ENCODE measurements at places on chromosomes 12 and 14.

DNA sequence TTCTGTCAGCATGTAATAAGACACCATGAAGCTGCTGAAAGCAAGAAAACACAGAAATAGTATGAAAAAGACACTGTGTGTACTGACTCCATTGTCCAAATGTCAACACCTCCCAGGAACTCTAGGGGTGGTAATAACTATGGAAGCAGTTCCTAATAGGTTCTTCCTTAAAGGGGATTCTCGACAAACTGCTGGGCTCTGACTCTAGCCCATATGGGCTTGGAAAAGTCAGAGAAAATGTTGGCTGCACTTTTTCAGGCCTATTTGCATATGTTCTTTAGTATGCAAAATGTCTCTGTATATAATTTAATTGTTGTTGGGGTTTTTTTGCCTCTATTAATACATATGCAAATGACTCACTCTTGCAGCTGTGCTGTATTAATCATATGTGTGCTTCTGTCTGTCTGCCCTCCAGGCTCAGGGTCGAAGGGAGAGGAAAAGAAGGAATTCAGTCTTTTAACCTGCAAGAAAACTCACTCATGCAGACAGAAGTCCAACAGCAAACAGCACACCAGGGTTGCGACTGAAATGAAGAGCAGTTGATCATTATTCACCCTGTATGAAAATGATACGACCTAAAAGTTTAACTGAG is 317.6 kb downstream of the SOX5 start:
- no peak for DNase-seq

DNA sequence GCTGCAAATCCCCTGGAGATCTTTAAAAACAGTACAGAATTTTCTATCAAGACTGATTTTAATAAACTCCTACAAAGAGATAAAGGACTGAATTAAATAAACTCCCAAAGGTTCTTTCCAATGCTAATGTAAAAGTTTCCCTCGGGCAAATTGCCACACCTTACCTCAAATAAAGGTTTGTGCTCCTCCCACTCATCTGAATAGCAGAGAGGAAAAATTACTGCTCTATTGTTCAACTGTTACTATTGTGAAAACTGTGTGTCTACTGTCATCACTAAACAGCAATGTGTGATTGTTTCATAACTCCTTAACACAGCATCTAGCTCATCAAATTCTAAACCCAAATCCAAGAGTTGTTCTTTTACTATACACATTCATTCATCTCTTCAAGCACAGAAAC is 3.2 kb downstream of the SPTLC2 start:
- no peak for DNase-seq

GRCh38 chr14:60204843-60205774 is 39.9 kb upstream of the DHRS7 start:
- no peak for DNase-seq

- no peak for DNase-seq
These were observed 208.7 kb downstream of the EGLN3 start for GRCh38 chr14:33742166-33742565.

DNA sequence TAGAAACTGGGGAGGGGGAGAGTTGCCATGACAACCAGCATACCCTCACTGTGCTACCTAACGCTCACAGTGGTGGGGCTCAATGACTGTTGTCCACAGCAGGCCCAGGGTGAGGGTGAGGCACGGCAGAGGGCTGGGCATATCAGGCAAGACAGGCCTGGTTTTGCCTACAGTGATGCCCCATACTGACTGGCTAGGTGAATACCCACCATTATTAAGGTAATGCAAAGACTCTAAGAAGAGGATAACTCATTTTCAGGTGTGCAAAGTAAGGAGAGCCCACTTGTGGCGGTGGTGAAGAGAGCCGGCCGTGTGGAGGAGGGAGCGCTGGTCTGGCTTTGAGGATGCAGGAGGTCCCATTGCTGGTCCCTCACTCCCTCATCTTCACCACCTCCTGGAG is 422.3 kb downstream of the FUT8 start:
- DNase-seq, result no peak

DNA sequence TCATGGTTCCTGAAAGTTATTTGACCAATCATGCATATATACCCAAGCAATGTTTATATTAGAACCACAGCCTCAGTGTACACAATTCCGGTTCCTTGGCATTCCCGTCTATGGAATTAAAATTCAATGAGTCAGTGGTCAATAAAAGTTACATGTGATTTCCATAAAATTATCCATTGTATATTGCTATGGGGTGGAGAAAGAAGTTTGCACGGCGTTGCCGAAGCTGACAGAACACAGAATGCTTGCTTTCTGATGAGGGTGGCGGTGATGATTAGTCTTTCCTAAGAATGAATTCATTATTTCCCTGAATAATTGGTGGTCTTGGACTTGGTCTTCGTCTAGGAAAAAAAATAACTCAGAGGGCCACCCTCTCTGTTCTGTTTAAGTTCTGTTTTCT is 214.1 kb downstream of the ANO2 start:
- DNase-seq, result no peak

GRCh38 chr14:79516009-79516408 is 695.3 kb downstream of the DIO2 start:
- no peak for DNase-seq

GRCh38 chr14:105471297-105471821 is 3.3 kb upstream of the CRIP2 start:
- peak; percentile 18 for DNase-seq

DNA sequence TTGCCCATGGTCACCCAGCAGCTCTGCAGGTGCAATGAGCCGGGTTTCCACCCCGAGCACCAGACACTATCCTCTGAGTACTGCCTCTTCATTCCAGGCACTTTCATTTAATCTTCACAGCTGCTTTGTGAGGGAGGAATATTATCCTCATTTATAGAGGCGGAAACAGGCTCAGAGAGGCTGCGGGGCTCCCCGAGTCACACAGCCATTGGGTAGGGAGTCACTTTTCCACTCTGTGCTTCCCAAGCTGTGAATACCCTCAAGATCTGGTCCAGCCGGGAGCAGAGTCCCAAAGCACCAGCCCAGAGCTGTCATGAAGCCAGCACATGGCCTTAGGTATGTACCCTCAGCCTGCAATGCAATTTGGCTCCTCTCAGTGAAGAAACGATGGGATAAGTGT is 51.7 kb upstream of the RIN3 start:
- DNase-seq, result no peak

DNA sequence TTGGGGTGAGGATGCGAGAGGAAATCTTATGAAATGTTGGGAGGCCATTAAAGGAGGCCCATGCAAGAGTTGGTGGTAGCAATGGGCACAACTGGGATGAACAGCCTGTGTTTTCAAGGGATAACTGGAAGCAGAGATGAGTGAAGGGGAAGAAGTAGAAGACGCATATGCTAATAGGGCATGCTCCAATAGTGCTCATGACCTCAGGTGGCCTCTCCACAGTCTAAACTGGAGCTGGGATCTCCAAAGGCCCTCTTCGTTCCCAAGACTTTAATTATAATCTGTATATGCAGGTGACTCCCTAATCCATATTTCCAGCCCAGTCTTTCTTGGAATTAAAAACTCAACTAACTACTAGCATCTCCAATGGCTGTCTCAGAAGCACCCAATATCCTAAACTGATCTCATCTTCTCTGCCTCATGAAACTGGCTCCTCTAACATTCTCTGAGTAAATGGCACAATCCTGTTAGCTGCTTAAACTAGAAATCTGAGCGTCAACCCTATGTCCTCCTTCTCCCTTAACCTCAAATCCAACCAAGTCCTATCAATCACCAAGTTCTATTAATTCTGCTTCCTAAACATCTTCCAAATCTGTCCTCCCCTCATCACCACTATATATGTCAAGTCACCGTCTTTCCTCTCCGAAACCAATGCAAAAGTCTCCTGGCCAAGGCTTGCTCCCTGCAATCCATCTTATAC is 2.8 kb upstream of the AJUBA start:
- DNase-seq, result no peak

GRCh38 chr12:25186038-25186787 is 8.7 kb downstream of the DNAI7 start:
- DNase-seq, result no peak

GRCh38 chr14:37232907-37233481 is 35.3 kb downstream of the MIPOL1 start:
- peak; percentile 19 for DNase-seq

- no peak for DNase-seq
These were observed 29.4 kb downstream of the ITPR2 start for GRCh38 chr12:26803552-26803951.

GRCh38 chr12:93006471-93007208 is 77.5 kb upstream of the EEA1 start:
- DNase-seq, result no peak

DNA sequence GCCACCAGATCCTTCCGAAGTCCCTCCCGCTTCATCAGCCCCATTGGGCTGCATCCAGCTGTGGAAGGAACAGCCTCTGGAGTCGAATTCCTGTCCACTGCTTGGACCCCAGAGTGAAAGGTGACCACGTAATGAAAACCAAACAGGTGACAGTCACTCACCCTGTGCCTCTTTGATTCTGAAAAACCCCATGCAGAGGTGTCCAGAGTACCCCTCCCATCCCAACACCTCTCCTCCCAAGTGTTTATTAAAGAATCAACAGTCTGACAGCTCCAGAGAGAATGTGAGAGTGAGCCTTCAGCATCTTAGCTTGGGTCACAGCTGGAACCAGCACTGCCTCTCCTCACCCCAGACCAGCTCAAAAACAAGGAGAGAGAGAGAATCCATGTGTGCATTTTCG is 178.6 kb upstream of the NOS1 start:
- no peak for DNase-seq

DNA sequence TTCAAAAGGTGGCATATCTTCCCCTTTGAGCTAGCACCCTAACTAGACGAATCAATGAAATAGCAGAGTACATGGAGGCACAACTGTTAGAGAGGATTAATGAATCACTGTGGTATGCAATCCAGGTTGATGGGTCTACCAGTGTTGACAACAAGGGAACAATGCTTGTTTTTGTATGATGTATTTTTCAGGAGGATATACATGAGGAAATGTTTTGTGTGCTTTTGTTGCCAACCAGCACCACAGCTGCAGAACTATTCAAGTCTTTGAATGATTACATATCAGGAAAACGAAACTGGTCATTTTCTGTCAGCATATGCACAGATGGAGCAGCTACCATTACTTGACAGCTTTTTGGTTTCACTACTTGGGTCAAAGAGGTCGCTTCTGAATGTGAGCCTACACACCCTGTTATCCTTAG is 142.6 kb downstream of the GPHN start:
- DNase-seq, result peak; percentile 69

DNA sequence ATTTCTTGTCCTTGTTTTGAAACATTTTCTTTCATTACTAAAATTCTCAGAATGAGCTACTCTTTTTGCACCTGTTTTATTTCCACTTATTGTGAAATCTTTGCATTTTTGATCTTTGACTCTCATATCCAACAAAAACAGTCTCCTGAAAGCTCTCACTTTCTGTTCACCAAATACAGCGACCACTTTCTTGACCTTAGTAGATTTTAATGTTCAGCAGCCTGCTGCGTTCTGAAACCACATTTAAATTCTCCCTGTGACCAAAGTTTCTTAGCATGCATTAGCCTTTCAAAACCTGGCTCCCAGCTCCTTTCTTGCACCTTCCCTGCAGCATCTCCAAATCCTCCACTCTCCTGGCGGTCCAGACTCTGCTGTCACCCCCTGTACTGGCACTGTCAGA is 404.4 kb upstream of the PDE3A start:
- DNase-seq, result no peak

DNA sequence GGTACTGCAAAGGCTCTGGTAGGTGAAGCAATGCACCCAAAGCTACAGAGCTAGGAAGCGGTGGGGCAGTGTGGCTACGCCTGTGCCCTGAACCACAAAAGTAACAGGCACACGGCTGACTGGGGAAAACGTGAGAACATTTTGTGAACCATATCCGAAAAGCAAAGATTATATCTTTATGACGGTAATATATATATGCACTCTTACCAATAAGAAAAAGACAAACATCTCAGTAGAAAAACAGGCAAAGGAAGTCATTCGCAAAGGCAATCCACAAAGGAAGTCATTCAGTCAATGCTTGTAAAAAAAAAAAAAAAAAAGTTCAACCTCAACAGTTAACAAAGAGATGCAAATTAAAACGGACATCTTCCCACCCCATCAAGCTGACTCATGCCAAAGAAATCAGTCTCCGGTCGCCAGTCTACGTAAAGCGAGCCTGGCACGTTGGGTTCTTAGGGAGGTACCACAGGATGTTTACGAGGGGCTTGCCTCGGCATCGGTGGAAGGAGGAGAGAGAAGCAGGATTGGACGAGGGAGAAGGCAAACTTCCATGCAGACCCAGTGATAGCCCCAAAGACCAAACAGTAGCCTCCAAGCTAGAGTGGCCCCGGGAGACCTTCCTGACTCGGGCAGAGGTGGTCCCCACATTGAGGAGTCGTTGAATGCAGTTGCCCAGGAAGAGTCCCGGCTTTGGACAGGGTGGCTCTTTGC is 39.4 kb upstream of the PPP2R5C start:
- DNase-seq, result no peak

DNA sequence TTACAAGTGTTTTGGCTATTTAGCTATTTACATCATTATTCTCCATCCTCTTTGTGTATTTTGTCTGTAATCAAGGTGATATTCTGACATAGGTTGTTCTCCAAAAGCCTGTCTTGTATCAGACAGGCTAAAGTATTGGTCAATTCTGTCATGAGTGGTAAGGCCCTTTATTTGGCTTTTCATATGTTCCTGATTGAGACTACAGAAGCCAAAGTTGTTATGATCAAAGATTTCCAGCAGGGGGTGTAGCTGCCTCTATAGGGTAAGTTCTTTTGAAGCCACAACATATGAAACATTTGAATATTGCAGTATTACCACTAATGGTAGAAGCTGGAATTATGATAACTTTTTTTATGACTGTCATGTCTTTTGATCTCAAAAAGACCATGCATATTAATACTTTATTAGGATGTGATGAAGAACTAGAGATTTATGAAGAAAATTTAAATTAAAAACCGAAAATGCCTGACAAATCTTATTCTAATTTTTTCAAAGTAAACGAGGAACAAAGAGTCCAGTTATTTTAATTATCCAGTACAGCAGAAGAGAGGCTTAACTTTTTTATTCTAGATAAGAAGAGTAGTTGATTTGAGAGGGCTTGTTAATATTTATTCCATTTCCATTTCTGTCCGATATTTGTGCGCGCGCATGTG is 3.4 kb upstream of the ARHGAP5 start:
- peak; percentile 65 for DNase-seq

- DNase-seq, result no peak
These were observed 193.9 kb downstream of the C12orf42 start for GRCh38 chr12:103301642-103302591.

DNA sequence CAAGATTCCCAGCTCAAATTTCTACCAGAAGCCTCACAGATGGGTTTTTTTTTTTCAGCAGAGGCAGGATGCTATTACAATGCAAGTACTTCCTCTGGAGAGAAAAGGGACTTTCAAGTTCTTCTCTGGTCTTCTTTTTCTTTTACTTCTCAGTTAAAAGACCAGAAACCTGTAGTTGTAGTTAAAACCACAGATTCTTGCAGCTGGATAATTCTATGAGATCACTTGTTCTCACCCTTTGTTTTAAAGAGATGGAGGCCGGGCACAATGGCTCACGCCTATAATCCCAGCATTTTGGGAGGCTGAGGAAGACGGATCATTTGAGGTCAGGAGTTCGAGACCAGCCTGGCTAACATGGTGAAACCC is 47.6 kb upstream of the OVCH1 start:
- DNase-seq, result no peak
